ENCODE measurements at places on chromosomes 3 and 15.

GRCh38 chr3:71783152-71783551 lies 1.8 kb downstream of the PROK2 start:
- no peak for DNase-seq

GRCh38 chr15:38750786-38751185 lies 186.2 kb upstream of the RASGRP1 start:
- DNase-seq: no peak

- DNase-seq: peak; percentile 71
Measured at GRCh38 chr15:76139368-76140073, 79.7 kb downstream of the TMEM266 start.

- DNase-seq: no peak
Measured at GRCh38 chr3:190076136-190076535, 44.6 kb downstream of the P3H2 start.

GRCh38 chr3:48899273-48899672 lies 591 bp upstream of the SLC25A20 start:
- no peak for DNase-seq

GRCh38 chr3:88987776-88988175 lies 119.6 kb upstream of the EPHA3 start:
- no peak for DNase-seq

- DNase-seq: no peak
Measured at GRCh38 chr15:66880380-66881155, 178.5 kb downstream of the SMAD6 start.

GRCh38 chr3:186826410-186826975 lies 16.0 kb upstream of the ADIPOQ start:
- no peak for DNase-seq

DNA sequence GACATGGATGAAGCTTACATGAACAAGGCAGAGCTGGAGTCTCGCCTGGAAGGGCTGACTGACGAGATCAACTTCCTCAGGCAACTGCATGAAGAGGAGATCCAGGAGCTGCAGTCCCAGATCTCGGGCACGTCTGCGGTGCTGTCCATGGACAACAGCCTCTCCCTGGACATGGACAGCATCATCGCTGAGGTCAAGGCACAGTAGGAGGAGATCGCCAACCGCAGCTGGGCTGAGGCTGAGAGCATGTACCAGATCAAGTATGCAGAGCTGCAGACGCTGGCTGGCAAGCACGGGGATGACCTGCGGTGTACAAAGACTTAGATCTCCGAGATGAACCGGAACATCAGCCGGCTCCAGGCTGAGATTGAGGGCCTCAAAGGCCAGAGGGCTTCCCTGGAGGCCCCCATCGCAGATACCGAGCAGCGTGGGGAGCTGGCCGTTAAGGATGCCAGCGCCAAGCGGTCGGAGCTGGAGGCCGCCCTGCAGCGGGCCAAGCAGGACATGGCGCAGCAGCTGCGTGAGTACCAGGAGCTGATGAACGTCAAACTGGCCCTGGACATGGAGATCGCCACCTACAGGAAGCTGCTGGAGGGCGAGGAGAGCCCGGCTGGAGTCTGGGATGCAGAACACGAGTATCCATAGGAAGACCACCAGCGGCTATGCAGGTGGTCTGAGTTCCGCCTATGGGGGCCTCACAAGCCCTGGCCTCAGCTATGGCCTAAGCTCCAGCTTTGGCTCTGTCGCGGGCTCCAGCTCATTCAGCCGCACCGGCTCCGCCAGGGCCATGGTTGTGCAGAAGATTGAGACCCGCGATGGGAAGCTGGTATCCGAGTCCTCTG lies 77.6 kb downstream of the CLDN11 start:
- no peak for DNase-seq

DNA sequence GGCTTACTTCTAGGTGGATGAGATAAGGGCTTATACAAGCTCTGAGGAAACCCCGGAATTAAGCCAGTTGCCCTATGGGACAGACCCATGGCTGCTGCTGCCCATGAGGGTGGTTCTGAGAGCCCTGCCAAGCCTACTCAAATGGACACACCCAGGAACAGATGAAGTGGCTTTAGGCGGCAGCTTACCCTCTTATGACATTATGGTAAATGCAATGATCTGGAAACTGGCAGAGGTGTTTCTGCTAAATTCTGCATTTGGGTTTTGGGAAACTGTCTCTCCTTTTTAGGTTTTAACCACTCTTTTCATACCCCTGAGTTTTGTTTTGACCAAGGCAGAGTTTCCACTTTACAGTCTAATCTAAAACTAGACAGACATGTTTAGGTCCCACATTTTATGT lies 9.0 kb upstream of the ZBED2 start:
- DNase-seq: no peak

GRCh38 chr3:158091531-158091930 lies 14.7 kb downstream of the SHOX2 start:
- DNase-seq: no peak
